Thyroid gland (tissue), 4 donors: ENCODE measurements at places on chromosomes 6 and 20. TPM values are rescaled to one million over a fixed set of nuclear protein-coding genes. Genes with fewer than 3 reads are reported as not detected.
A peak's percentile ranks its signal among the peaks of the same experiment; 100 is the strongest.

DNA sequence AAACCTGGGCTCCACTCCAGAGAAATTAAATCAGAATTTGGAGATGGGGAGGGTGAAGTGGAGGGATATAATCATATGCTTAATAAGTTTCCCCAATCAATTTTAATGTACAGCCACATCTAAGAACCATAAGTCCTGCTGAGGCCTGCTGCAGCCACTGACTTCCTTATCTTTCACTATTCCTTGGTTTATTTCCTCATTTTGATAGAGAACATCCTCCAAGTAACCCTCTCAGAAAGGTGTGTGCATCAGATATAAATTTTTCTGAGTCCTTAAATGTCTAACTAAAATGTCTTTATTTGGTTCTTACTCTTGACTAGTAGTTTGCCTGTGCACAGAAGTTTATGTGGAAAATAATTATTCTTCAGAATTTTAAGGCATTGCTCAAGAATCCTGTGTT is 23.7 kb upstream of the SIRT5 start:
- H3K4me3 ChIP-seq = no peak overlapping the region
- no peaks in the 10 kb centered on the region for H3K27me3 ChIP-seq
- no peaks in the 10 kb centered on the region for H3K4me1 ChIP-seq
- no peaks in the 10 kb centered on the region for H3K36me3 ChIP-seq
- H3K27ac ChIP-seq = no peak overlapping the region

GRCh38 chr6:33885132-33886057 is 81.6 kb upstream of the MLN start:
- no peaks in the 10 kb centered on the region for H3K27me3 ChIP-seq
- H3K36me3 ChIP-seq = no peaks in the 10 kb centered on the region
- no peak for DNase-seq

DNA sequence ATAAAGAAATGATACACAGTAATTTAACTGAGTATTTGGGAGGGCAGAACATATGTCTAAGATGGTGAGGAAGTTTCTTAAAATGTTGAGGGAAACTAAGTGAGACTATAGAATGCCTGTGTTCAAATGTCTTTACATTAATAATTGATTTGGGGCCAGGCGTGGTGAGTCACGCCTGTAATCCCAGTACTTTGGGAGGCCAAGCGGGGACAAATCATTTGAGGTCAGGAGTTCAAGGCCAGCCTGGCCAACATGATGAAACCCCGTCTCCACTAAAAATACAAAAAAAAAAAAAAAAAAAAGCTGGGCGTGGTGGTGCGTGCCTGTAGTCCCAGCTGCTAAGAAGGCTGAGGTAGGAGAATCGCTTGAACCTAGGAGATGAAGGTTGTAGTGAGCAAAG is 66.7 kb downstream of the THEMIS start:
- no peak for DNase-seq
- H3K4me1 ChIP-seq = no peaks in the 10 kb centered on the region
- no peaks in the 10 kb centered on the region for H3K36me3 ChIP-seq
- H3K4me3 ChIP-seq = no peak overlapping the region
- H3K27ac ChIP-seq = no peak overlapping the region

GRCh38 chr6:15358579-15359327 is 112.9 kb downstream of the JARID2 start:
- no peaks in the 10 kb centered on the region for H3K27me3 ChIP-seq
- H3K27ac ChIP-seq = no peak overlapping the region
- DNase-seq = peak; percentile 64

DNA sequence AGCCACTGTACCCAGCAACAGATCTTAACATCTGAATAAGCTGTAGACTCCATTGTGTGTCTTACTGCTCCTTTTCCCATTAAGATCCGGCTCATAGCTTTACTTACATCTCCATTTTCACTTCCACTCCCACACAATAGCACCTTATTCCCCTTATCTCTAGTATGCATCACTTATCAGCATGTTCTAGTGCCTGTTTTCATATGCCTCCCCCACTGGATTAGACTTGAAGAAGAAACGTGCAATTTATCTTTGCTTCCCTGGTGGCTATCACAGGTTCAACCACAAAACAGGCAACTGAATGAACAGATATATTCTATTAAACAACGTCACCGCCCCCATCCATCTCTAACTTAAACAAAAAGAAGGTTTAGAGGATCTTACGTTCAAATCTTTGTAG is 12.1 kb downstream of the SSR1 start:
- H3K27me3 ChIP-seq = no peaks in the 10 kb centered on the region
- no peak overlapping the region for H3K4me3 ChIP-seq
- no peak for DNase-seq
- no peaks in the 10 kb centered on the region for H3K4me1 ChIP-seq

- no peaks in the 10 kb centered on the region for H3K36me3 ChIP-seq
- no peak for DNase-seq
- no peak overlapping the region for H3K4me3 ChIP-seq
- no peaks in the 10 kb centered on the region for H3K27me3 ChIP-seq
- H3K4me1 ChIP-seq = peaks cover 19% of the 10 kb centered on the region
- no peak overlapping the region for H3K27ac ChIP-seq
Measured at GRCh38 chr6:70673601-70674000, 5.9 kb downstream of the SMAP1 start.

DNA sequence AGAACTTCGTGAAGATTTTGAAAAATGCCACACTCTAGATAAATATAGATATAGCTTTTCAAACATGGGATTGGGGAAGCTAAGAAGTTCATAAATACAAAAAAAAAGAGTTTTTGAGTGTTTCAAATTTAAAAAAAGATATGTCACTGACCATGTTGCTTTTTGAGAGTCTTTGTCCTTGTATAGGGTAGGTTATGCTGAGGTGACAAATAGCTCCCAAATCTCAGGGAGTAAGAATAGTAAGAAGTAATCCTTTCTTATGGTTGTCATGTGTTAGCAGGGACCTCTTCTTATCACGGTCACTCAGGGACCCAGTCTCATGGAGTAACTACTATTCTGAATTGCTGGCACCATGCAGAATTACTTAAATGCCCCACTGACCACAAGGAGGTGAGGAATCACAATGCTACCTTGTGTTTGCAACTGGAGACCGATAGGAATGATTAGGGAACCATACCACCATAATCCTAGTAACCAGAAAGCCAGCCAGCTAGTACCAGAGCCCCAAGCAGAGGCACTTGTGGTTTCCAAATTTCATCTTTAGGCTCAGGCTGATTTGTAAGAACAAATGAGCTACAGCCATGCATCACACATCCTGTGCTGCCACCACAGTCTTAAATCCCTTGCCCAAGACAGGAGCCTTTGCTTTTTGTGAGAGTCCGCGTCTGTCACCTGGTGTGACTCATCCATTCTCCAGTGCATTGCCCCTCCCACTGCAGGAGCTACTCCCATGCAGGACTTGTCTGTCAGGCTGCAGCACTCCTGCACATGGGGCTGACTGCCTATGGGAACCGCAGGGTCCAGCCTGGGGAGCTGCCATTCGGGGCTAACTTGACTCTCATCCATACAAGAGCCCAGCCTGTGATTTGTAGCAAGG is 42.4 kb upstream of the ADGRF4 start:
- no peaks in the 10 kb centered on the region for H3K4me1 ChIP-seq
- DNase-seq = no peak
- H3K36me3 ChIP-seq = no peaks in the 10 kb centered on the region
- H3K27ac ChIP-seq = no peak overlapping the region
- no peak overlapping the region for H3K4me3 ChIP-seq
- no peaks in the 10 kb centered on the region for H3K27me3 ChIP-seq

GRCh38 chr20:13449868-13450434 is 188.8 kb downstream of the TASP1 start:
- H3K36me3 ChIP-seq = no peaks in the 10 kb centered on the region
- DNase-seq = no peak
- no peak overlapping the region for H3K4me3 ChIP-seq
- H3K4me1 ChIP-seq = no peaks in the 10 kb centered on the region
- H3K27ac ChIP-seq = no peak overlapping the region

- no peaks in the 10 kb centered on the region for H3K36me3 ChIP-seq
- no peaks in the 10 kb centered on the region for H3K4me1 ChIP-seq
- no peaks in the 10 kb centered on the region for H3K27me3 ChIP-seq
- no peak overlapping the region for H3K4me3 ChIP-seq
Measured at GRCh38 chr6:113178349-113178748, 678.8 kb upstream of the MARCKS start.

DNA sequence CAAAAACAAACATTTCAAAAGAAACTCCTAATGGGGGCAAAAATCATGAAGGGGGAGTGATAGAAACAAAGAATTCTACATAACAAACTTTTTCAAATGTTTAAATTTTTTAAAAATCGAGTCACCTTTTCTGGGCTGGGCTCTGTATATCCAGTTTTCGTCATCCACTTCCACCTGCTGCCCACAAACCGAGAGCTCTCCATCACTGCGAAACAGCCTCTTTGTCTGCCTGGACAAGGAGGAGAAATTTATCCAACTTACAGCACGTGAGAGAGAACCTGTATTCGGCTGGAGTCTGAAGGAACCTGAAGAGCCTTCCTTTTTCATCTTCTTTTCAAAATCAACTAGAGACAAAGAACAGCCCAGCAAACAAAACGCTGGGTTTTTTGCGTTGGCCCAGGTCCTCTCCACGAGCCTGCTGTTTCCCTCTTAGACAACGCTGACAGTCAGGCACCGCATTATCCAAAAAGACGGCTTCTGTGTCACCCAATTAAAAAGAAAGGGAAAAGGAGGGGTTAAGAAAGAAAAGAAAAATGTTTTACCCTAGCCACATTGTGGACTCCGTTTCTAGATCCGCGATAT is 72.4 kb upstream of the NHSL1 start:
- H3K27ac ChIP-seq = no peak overlapping the region
- H3K4me3 ChIP-seq = peak overlapping the region; percentile 7
- H3K27me3 ChIP-seq = no peaks in the 10 kb centered on the region
- no peaks in the 10 kb centered on the region for H3K36me3 ChIP-seq
- no peak for DNase-seq

DNA sequence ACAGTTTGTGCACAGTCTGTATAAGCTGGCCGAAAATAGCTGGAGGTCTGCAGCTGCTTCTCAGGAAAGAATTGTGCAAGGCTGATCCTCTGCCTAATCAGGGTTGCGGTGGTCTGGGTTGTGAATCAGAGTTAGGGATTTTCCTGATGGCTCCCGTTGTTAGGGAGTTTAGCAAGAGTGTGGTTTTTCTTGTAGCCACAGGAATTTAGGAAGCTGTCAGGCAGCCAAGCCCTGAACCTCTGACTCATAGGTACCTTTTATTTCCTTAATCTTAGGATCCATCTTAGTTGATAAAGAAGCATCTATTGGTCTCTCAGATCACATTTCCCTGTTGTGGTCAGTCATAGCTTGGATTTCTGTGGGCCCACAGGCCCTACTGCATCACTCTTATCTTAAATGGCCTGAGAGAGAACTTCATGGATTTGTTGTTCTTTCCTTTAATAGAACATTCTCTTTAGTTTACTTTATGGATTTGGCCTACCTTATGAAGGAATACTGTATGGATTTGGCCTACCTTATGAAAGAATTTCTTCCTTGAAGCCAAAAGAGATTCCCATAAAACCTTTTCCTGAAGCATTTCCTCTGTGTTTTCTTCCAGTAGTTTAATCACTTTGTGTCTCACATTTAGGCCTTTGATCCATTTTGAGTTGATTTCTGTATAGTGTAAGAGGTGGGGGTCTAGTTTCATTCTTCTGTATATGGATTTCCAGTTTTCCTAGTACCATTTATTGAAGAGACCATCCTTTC is 10.3 kb downstream of the KIF25 start:
- H3K36me3 ChIP-seq = no peaks in the 10 kb centered on the region
- H3K4me3 ChIP-seq = no peak overlapping the region
- no peaks in the 10 kb centered on the region for H3K27me3 ChIP-seq
- no peak overlapping the region for H3K27ac ChIP-seq

DNA sequence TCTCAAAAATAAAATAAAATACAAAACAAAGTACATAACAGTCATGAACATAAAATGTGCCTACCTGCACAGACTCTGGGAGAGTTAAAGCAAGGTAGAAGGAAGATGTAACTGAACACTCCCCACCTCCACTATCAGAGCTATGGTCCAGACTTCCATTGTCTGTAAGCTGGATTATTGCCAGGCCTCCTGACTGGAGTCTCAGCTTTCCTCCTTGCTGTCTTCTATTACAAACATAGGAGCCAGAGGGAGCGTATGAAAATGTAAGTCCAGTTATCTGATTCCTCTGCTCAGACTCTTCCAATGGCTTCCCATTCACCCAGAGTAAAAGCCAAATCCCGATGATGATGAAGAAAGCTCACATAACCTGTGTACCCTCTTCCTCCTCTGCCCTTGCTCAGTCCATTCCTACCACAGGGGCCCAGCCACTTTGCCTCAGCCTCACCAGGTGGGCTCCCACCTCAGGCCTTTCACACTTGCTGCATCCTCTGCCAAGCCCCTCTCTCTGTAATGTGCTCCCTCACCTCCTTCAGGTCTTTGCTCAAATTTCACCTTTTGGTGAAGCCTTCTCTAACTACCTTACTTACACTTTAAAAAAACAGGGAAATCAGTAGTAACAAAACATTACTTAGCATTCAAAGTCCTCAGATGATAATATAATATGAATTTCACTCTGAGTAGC is 194.1 kb downstream of the RIMS1 start:
- no peak overlapping the region for H3K27ac ChIP-seq
- H3K36me3 ChIP-seq = no peaks in the 10 kb centered on the region
- H3K4me1 ChIP-seq = no peaks in the 10 kb centered on the region
- no peak for DNase-seq

DNA sequence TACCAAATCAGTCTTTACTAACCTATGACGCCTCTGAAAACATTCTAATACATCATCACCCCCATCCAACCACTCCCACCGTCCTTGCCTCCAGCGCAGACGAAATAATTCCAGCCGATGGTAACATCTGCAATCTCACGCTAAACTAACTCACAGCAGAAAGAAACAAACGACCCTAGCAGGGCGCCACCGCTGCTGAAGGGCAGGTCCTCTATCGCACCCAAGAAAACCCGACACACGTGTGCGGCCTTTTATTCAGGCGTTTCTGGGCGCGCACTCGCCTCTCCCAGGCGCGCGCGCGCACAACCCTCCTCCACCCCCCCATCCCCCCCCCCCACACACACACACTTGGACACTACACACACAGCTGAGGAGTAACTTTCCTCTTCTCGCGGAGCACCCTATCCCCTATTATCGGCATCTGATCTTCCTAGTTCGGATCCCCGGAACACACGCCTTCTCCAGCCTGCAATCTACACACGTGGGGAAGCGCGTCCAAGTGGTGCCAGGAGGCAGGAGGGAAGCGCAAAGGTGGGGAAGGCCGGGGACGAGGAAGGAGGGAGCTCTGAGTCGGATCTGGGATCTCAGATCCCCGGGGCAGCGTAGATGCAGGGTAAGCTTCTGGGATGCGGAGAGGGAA is 1.4 kb downstream of the GFOD1 start:
- H3K27me3 ChIP-seq = no peaks in the 10 kb centered on the region
- peaks cover 18% of the 10 kb centered on the region for H3K4me1 ChIP-seq
- H3K4me3 ChIP-seq = no peak overlapping the region
- peak overlapping the region; percentile 83 for H3K27ac ChIP-seq

- no peak overlapping the region for H3K4me3 ChIP-seq
- H3K27ac ChIP-seq = no peak overlapping the region
- no peaks in the 10 kb centered on the region for H3K4me1 ChIP-seq
Measured at GRCh38 chr6:76592566-76592965, 520.1 kb upstream of the IMPG1 start.

- no peak for DNase-seq
- H3K27me3 ChIP-seq = no peaks in the 10 kb centered on the region
- no peak overlapping the region for H3K27ac ChIP-seq
- H3K4me3 ChIP-seq = no peak overlapping the region
- peaks cover 7% of the 10 kb centered on the region for H3K4me1 ChIP-seq
- no peaks in the 10 kb centered on the region for H3K36me3 ChIP-seq
Measured at GRCh38 chr6:149271348-149272340, 45.9 kb upstream of the TAB2 start.

- H3K4me3 ChIP-seq = no peak overlapping the region
- no peaks in the 10 kb centered on the region for H3K27me3 ChIP-seq
- no peak for DNase-seq
- H3K36me3 ChIP-seq = no peaks in the 10 kb centered on the region
Measured at GRCh38 chr20:48196001-48196400, 410.7 kb upstream of the SULF2 start.

The ALDH5A1 gene
- total RNA-seq = 20.4 TPM

The PPP1R3G gene
- 0.98 TPM for total RNA-seq

The QKI gene
- total RNA-seq = 90.3 TPM

The TGM3 gene
- total RNA-seq = not detected

The ARMC12 gene
- 2.4 TPM for total RNA-seq

The C20orf141 gene
- not detected for total RNA-seq
